ENCODE measurements at places on chromosomes 2 and 18.
A peak's percentile ranks its signal among the peaks of the same experiment; 100 is the strongest.

GRCh38 chr2:186349508-186349907 lies 136.6 kb upstream of the ZC3H15 start:
- DNase-seq = peak; percentile 12

DNA sequence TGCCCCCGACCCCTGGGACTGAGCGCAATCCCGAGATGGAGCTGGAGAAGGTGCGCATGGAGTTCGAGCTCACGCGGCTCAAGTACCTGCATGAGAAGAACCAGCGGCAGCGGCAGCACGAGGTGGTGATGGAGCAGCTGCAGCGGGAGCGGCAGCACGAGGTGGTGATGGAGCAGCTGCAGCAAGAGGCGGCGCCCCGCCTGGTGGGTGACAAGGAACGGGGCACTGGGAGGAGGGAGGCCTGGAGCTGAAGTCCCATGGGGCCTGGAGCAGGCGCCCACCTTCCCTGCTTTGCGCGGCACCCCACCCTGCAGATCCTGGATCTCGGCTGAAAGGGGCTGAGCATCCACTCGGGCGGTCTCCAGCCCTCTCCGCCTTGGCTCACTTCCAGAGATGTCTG lies 1.2 kb downstream of the TMEM247 start:
- no peak for DNase-seq

- DNase-seq = no peak
Observed at GRCh38 chr18:3397031-3397750, 52.8 kb upstream of the TGIF1 start.

DNA sequence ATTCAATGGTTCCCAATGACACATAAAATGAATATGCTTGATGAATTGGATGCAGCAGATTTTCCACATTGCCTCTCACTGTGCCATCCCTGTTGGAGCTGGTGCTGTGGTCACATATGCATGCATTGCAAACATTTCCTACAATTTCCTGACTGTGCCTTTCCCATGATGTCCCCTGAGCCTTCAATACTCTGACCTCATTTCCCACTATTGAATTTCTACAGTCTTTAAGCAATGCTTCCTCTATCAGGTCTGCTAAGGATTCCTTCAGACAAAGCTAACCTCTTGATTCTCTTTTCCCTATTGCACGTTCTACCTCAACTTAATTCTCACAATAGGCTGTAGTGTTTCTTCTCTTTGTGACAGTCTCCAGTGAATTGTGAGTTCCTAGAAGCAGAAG lies 342.5 kb upstream of the CRIM1 start:
- DNase-seq = no peak

All from erythroblast (primary cell).